ENCODE measurements at places on chromosomes 2 and 18. TPM values are rescaled to one million over a fixed set of nuclear protein-coding genes. Genes with fewer than 3 reads are reported as not detected.

The PCARE gene
- not detected for total RNA-seq

The SNTG2 gene
- not detected for total RNA-seq

The CXCR2 gene
- total RNA-seq = not detected

The NEMP2 gene
- total RNA-seq = 5.9 TPM

The CCDC102B gene
- 5.4 TPM for total RNA-seq

The DUSP19 gene
- 1.2 TPM for total RNA-seq

The CD28 gene
- not detected for total RNA-seq

The SPR gene
- 12.8 TPM for total RNA-seq

The C1QL2 gene
- not detected for total RNA-seq

The TEKT4 gene
- not detected for total RNA-seq

The PSMA8 gene
- total RNA-seq = not detected

The BOLL gene
- not detected for total RNA-seq

The DAW1 gene
- total RNA-seq = 6.5 TPM

The EGR4 gene
- not detected for total RNA-seq

The MARCHF4 gene
- total RNA-seq = 1.2 TPM

The REG3G gene
- total RNA-seq = not detected

The FLACC1 gene
- total RNA-seq = not detected

The IL18R1 gene
- total RNA-seq = 1.3 TPM

The MITD1 gene
- total RNA-seq = 16.8 TPM

The MOGAT1 gene
- not detected for total RNA-seq

The TLX2 gene
- 0.34 TPM for total RNA-seq

The SLC4A3 gene
- 1.3 TPM for total RNA-seq

The CDH2 gene
- 12.0 TPM for total RNA-seq

The ABCG5 gene
- total RNA-seq = not detected

The TEX51 gene
- not detected for total RNA-seq

The SLC19A3 gene
- 0.59 TPM for total RNA-seq

The KIAA2012 gene
- not detected for total RNA-seq

The ATRAID gene
- total RNA-seq = 227 TPM

The CABYR gene
- total RNA-seq = 6.7 TPM

The IL1B gene
- total RNA-seq = 0.45 TPM

The SRD5A2 gene
- not detected for total RNA-seq

The DNAJC5G gene
- total RNA-seq = not detected

The EXOC6B gene
- 11.8 TPM for total RNA-seq

The ITGB6 gene
- total RNA-seq = 0.17 TPM

The RNF25 gene
- 32.4 TPM for total RNA-seq

The CRYGD gene
- total RNA-seq = not detected

The MBP gene
- 3.2 TPM for total RNA-seq

The TMEM198 gene
- 1.2 TPM for total RNA-seq

The CCBE1 gene
- total RNA-seq = 52.3 TPM

The NT5C1B gene
- total RNA-seq = not detected

The HOXD10 gene
- not detected for total RNA-seq

The C2orf15 gene
- total RNA-seq = not detected

The SLC9A2 gene
- total RNA-seq = not detected

The KIF1A gene
- total RNA-seq = not detected

The ANKRD30BL gene
- not detected for total RNA-seq

The LHCGR gene
- total RNA-seq = not detected

The MARCHF7 gene
- total RNA-seq = 88.3 TPM

The RGPD3 gene
- total RNA-seq = under 0.01 TPM

The SCG2 gene
- 3.0 TPM for total RNA-seq

The SEH1L gene
- 32.4 TPM for total RNA-seq

The FOXD4L1 gene
- not detected for total RNA-seq

The XIRP2 gene
- total RNA-seq = 0.17 TPM

The SCN2A gene
- total RNA-seq = 1.2 TPM

The LRATD1 gene
- total RNA-seq = 1.3 TPM

The MSTN gene
- under 0.01 TPM for total RNA-seq

The WIPF1 gene
- total RNA-seq = 5.5 TPM

The UNC80 gene
- total RNA-seq = not detected

Data from bronchus fibroblast of lung (primary cell).